Motor neuron (in vitro differentiated cells): ENCODE measurements at places on chromosomes 6 and 20.

- no peak for ATAC-seq
These were observed 77.1 kb upstream of the CDYL start for GRCh38 chr6:4698901-4699659.

DNA sequence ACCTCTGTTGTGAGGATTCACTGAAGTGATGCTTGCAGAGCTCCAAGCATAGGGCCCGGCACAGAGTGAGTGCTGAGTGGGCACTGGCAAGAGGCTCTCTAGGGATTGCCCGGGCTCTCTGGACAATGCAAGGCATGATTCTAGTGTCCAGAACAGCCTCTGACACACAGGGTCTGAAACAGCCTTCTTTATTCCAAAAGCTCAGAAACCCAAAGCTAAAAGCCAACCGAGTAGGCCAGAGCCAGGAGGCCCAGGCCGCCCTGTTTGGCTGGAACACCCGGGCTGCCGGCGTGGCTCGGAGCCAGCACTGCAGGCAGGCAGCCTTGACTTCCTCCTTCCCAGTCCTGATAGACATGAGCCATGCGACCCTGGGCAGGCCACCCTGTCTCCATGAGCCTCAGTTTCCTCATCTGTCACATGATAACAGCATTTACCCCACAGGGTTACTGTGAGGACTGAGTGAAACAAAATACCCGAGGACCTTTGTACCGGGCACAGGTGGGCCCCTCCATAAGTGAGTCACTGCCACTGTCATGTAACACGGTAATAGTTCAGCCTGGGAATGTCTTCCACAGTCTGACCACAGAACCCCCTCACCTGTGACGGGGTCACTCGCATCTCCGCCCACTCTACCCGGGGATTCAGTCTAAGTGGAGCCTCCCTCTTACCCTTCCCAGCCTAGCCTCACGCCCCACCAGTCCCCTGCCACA lies 51.5 kb downstream of the PTPRT start:
- ATAC-seq, result no peak

- no peak for ATAC-seq
These were observed 109.5 kb upstream of the CD93 start for GRCh38 chr20:23195636-23196035.

DNA sequence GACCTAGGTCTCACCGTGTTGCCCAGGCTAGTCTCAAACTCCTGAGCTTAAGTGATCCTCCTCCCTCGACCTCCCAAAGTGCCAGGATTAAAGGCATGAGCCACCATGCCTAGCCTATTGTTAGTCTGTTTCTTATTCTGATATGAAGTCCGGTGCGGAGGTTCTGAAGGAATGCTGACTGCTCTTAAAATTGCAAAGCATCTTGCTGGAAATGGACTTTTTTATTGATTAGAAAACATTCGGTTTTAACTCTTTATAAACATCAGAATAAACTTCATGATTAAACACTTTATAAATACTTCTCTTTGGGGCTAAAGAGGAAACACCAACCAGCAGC lies 3.2 kb downstream of the TNFAIP3 start:
- no peak for ATAC-seq

DNA sequence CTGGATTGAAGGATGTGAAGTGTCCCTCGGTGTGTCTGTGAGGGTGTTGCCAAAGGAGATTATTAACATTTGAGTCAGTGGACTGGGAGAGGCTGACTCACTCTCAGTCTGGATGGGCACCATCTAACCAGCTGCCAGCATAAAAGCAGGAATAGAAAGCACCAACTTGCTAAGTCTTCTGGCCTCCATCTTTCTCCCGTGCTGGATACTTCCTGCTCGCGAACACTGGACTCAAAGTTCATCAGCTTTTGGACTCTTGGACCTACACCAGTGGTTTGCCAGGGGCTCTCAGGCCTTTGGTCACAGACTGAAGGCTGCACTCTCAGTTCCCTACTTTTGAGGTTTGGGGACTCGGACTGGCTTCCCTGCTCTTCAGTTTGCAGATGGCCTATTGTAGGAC lies 220.3 kb upstream of the LRFN2 start:
- ATAC-seq, result no peak

DNA sequence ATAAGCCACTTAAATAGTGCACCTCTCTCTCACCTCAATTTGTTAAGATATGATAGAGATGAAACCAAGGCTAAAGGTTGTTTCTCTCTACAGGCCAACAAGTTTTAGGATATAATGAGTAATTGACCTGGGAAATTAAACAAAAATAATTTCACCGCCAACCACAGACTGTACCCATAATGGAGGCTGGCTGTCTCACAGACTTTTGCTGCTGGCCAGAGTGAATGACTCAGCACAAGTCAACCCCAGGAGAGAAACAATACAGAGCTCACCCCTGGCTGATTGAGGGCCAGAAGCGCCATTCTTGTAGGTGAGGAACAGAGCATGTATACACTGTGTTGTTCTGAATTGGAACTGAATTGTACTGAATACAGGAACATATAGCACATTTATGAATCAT lies 99.9 kb downstream of the CAP2 start:
- no peak for ATAC-seq

- ATAC-seq, result no peak
These were observed 66.6 kb downstream of the CLVS2 start for GRCh38 chr6:123062670-123063069.

DNA sequence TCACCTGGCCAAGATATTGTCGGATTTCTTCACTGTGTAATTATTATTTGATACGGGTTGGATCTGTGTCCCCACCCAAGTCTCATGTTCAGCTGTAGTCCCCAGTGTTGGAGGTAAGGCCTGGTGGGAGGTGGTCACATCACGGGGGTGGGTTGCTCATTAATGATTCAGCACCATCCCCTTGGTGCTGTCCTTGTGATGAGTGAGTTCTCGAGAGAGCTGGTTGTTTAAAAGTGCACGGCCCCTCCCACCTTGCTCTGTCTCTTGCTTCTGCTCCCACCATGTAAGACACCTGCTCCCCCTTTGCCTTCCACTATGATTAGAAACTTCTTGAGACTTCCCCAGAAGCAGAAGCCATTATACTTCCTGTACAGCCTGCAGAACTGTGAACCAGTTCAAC lies 173.9 kb upstream of the PMEPA1 start:
- no peak for ATAC-seq

GRCh38 chr20:54004445-54004844 lies 65.9 kb downstream of the BCAS1 start:
- ATAC-seq, result no peak

GRCh38 chr6:147248859-147249258 lies 44.6 kb downstream of the STXBP5 start:
- ATAC-seq, result no peak

- peak; percentile 38 for ATAC-seq
These were observed 164.1 kb downstream of the TAF4 start for GRCh38 chr20:61901392-61902220.

DNA sequence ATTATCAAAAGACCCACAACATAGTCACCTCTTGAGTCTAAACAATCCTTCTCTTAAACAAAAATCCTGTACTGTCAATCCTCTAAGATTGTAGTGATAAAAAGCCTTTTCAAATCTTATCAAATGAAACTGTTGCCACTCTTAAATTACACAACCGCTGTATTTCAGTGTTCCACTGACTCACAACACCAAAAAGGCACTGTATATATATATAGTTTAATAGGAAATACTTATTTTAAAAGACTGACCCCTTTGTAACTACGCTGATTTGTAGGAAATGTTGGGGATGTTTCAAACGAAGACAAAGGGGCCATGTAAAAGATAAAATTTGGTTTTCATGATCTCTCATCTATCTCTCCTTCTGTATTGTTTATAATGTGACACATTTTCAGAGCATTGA lies 14.1 kb downstream of the CPNE1 start:
- ATAC-seq, result no peak

DNA sequence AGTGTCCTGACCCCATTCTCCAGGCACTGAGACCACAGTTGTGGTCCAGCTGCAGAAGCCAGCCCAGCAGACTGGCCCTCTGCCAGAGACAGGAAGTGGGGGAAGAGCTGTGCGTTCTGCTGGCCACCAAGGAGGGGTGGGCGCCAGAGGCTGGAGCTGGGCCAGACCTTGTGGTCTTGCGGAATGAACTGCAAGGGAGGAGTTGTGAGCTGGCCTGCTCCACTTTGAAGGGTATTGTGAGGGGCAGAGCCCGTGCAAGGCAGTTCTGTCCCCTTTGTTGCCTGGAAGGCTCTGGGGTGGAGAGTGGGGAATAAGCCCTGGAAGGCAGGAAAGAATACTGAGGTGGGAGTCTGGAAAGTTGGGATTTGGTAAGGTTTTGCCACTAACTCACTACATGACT lies 3.6 kb upstream of the MDFI start:
- ATAC-seq, result peak; percentile 63

DNA sequence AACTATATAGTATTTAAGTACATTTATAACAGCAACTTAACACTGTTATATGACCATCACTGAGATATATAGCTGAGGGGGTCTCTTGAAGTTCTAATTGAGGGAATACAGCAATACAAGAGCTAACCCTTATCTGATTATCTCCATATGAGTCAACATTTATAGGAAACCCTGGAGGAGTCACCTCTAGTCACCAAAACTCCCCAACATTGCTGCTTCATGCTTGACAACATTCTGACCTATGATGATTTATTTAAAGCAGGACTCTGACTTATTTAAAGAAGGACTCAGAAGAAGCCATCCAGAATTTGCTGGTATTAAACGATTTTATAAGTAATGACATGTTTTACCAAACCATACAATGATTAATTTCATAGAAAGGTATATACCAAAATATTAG lies 182.6 kb upstream of the NOX3 start:
- ATAC-seq, result no peak

- no peak for ATAC-seq
These were observed 42.5 kb downstream of the SLC2A4RG start for GRCh38 chr20:63782051-63782471.

DNA sequence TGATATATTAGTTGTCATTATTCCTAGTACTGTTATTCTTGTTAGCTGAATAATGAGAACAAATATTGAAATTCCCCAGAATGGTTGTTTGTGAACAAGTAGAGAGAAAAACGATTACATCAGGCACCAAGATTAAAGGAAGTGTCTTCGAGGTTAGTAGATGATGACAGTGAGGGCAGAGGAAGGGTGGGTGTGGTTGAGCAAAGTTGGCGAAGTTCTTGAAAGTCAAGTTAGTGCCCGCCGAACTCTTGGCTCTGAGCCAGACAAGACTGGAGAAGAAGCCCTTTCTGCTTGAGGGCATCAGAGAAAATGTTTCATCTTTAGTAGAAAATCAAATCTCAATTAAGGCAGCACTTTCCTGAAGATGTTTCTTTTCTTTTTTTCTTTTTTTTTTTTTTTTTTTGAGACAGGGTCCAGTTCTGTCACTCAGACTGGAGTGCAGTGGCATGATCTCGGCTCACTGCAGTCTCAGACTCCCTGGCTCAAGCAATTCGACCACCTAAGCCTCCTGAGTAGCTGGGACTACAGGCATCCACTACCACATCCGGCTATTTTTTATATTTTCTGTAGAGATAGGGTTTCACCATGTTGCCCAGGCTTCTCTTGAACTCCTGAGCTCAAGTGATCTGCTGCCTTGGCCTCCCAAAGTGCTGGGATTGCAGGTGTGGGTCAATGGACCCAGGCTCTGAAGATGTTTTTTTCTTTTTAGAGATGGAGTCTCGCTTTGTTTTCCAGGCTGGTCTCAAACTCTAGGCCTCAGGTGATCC lies 77.1 kb downstream of the SGK1 start:
- no peak for ATAC-seq

DNA sequence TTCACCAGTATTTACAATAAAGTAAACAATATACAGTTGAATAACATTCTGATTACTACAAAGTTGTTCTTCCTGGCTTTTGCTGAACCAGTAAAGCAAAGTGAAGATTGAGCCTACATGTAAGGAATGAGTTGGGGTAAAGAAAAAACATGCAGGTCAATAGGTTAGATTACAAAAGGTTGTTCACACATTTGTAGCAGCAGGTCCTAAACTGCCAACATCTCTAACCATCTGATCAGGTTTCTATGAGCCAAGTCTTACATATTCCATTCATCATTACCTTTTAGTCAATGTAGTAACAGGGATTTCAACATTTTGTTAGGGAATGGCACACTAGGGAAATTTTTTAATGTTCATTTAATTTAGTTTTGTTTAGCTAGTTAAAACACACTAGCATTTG lies 9.3 kb upstream of the CALHM6 start:
- no peak for ATAC-seq

- no peak for ATAC-seq
These were observed 199.3 kb downstream of the BACH2 start for GRCh38 chr6:90097356-90097755.

DNA sequence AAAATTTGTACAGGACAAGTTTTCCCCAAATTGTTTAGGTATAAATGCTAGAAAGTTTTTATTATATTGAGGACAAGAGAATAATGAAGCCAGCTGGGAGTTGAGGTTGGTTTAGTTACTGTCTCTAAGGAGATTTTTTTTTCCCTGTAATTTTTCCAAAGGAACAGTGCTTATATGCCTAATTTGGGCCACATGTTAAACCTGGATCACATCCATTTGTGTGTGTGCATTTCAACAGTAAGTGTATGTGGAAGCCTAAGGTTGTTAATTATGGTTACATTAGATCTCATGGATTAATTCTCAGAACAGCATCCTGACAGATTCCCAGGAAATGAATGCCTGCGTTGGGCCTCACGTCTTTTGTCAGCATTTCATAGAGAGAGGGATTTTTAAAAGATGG lies 4.5 kb downstream of the IGF2R start:
- no peak for ATAC-seq

DNA sequence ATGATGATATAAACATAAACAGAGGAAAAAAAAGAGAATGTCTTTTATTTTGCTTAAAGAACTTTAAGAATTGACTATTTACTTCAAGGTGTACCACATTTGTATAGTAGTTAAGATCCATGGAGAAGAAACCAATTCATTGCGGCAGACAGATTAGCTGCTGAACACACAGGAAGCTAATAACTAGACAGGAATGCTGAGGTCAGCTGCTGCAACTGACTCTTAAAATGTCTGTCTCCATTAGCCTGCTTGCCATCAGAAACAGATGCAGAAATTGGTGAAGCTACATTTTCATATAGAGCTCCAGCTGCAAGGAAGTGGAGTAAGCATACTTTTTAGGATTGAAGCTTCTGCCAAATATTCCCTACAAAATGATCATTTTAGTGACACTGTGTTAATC lies 939.5 kb downstream of the EPHA7 start:
- no peak for ATAC-seq

GRCh38 chr6:159002432-159003155 lies 2.6 kb upstream of the RSPH3 start:
- ATAC-seq, result no peak

DNA sequence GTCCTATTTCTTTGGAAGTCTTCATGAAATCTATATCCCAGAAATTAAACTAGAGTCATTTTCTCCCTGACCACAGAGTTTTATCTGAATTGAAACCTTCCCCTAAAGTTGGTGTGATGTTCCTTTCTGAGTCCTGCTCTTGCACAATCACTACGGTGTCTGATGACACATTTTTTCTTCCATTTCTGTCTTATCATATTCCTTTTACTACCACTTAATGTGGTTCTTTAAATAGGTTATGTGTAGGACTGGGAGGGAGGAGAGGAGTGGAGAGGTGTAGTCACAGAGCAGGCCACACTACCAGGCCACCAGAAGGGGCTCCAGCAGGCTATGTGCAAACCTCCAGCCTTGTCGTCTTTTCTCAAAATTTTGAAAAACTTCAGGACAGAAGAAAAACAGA lies 39.7 kb upstream of the ATXN1 start:
- ATAC-seq, result no peak

GRCh38 chr6:79625746-79626145 lies 5.4 kb upstream of the SH3BGRL2 start:
- ATAC-seq, result no peak

GRCh38 chr20:19981031-19981451 lies 36.1 kb upstream of the NAA20 start:
- ATAC-seq, result no peak
